ENCODE measurements at places on chromosomes 13 and 19. TPM values are rescaled to one million over a fixed set of nuclear protein-coding genes. Genes with fewer than 3 reads are reported as not detected.

The ISYNA1 gene
- total RNA-seq = 9.6 TPM

The ZNF491 gene
- total RNA-seq = 3.0 TPM

The LSM14A gene
- 75.6 TPM for total RNA-seq

The GIPR gene
- total RNA-seq = 0.12 TPM

The XAB2 gene
- total RNA-seq = 19.3 TPM

The CDC42EP5 gene
- 23.9 TPM for total RNA-seq

The ZNF681 gene
- 0.31 TPM for total RNA-seq

The EXOC3L2 gene
- total RNA-seq = not detected

The PNKP gene
- 58.9 TPM for total RNA-seq

The GARIN5A gene
- total RNA-seq = 0.26 TPM

The RNU6-9 gene
- not detected for total RNA-seq

The POLR1G gene
- total RNA-seq = 6.9 TPM

The CRTC1 gene
- 2.6 TPM for total RNA-seq

The SLC25A41 gene
- total RNA-seq = not detected

The ANGPTL8 gene
- not detected for total RNA-seq

The FPR3 gene
- under 0.01 TPM for total RNA-seq
